ENCODE measurements at places on chromosomes 1 and 21. TPM values are rescaled to one million over a fixed set of nuclear protein-coding genes. Genes with fewer than 3 reads are reported as not detected.

OR2T33 gene
- not detected for total RNA-seq

TEKT2 gene
- not detected for total RNA-seq

ARMH1 gene
- total RNA-seq = 0.28 TPM

FCGR2B gene
- total RNA-seq = not detected

MNDA gene
- total RNA-seq = not detected

DNAI4 gene
- 0.90 TPM for total RNA-seq

C8A gene
- total RNA-seq = not detected
